ENCODE measurements at places on chromosomes 13 and 19.

DNA sequence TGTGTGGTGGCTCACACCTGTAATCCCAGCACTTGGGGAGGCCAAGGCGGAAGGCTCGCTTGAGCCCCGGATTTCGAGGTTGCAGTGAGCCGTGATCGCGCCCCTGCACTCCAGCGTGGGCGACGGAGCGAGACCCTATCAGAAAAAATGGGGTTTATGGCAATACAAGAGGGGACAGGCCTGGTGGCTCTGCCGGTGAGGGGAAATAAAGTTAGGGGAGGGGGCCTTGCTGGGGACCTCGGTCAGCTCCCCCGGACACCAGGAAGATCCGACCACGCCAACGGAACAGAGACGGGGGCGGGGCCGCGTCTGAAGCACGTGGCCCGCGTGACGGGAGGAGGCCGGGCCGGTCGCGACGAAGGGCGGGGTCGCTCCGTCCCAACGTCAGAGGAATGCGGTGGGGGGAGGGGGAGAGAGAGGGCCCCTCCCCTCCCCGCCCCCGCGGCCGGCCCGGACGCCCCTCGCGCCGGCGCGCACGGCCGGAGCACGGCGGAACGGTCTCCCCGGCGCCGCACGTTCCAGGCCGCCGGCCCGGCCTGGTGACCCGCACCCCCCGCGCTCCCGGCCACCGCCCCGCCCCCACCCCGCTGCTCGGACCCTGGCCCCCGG lies 1.9 kb upstream of the HNRNPL start:
- DNase-seq, result peak; percentile 94

GRCh38 chr13:33577007-33577406 lies 240.9 kb upstream of the RFC3 start:
- no peak for DNase-seq

GRCh38 chr13:110319774-110320509 lies 12.9 kb downstream of the COL4A2 start:
- DNase-seq, result no peak

- DNase-seq, result no peak
Observed at GRCh38 chr19:45812297-45812696, 2.8 kb downstream of the RSPH6A start.

DNA sequence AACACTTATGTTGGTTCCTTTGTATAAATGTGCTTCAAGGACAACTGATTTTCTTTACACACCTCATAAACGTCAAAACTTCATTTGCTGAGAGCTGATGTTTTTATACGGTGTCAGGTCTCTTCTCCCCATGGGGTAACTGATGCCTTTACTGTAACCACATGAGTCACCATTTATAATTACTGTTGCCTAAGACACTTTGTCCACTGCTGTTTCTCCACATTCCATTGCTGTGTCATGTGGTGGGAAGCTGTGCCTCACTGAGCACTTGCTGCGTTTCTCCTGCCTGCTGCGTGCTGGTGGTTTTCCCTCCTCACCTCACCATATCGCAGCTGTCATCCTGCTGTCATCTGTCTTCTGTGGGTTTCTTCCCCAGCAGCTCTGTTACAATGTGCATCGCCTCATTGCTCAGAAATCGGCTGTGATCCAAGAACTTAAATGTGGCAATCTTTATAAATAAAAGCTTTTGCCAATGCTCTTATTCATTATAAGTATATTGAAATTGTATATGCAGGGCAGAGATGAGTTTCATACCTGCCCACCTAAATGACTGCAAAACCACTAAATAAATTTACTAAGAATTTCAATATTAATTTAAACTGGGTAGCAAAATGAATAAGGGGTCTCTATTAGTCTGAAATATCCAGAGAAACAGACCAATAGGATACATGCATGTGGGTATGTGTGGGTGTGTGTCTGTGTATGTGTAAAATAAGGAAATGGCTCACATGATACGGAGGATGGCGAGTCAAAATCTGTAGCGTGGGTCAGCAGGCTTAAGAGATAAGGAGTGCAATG lies 547.0 kb upstream of the SLITRK5 start:
- peak; percentile 22 for DNase-seq

DNA sequence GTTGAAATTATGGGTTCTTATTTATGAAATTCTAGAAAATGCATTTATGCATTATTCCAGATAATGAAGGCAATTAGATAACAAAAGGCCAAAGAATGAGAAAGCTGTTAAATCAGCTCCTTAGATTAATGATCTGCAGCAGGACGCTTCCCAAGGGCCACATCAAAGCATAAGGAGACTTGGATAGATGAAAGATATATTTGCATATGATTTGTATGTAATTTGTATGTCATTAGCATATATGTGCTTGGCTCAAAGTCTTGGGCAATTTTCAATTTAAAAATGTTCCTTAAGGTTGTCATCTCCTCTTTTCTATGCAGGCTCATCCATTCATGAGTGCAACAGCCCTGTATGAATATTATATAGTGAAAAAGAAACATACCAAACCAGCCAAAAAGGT lies 126.8 kb upstream of the IRS2 start:
- DNase-seq, result no peak

DNA sequence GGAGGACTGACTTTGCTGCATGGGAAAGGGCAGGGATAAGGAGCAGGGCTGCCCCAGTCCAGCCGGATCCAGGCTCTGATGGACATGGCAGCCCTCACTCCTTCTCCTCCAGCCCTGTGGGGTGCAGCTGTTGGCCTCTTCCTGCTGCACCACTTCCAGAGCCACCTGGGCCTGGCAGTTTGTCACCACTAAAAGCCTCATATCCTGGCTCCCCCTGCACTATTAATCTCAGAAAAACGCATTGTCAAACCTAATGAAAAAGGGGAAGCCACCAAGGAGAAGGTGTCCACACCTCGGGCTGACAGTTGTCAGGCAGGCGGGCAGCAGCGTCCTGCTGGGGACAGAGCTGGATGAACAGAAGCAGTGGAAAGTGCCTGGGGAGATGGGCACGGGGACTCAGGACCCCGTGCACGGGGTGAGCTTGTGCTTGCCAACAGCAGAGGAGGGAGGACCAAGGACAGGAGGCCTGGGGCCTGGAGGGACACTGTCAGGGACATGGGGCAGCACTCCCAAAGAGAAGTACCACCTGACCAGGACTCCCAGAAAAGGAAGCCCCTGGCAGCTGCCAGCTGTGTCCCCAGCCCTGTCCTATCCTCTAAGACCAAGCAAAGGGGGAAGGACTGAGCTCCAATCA lies 151.1 kb upstream of the TSHZ3 start:
- DNase-seq, result no peak

GRCh38 chr13:112791663-112792440 lies 102.0 kb downstream of the ATP11A start:
- DNase-seq, result no peak

DNA sequence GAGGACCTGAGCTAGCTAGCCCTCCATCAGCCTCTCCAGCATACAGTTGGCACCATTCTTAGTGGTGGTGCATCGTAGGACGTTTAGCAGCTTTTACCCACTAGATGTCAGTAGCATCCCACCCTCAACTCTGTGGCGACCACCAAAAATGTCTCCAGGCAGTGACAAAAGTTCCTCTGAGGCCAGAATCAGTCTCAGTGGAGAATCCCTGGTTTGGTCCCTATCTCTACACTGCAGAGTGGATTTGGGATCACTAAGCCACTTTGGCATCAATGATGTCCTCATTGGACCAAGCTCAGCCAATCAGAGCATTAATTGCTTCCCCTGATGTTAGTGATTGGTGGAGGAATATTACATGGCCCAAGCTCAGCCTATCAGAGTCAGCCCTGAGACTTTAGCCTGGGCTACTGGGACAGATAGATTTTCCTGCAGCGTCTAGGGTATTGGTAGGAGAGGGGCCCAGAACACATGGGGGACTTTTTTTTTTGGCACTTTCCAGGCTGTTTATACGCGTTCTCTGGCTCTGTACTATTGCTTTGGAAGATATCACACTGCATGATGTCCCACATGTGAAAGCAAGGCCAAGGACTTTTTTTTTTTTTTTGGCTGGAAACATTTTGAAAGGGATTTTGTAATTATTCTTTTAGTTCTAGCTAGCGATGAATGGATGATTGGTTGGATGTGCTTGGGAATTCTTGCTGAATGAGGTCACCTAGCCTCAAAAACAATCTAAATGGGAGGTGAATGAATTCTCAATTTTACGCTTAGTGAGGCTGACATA lies 7.0 kb downstream of the TMEM221 start:
- peak; percentile 51 for DNase-seq

DNA sequence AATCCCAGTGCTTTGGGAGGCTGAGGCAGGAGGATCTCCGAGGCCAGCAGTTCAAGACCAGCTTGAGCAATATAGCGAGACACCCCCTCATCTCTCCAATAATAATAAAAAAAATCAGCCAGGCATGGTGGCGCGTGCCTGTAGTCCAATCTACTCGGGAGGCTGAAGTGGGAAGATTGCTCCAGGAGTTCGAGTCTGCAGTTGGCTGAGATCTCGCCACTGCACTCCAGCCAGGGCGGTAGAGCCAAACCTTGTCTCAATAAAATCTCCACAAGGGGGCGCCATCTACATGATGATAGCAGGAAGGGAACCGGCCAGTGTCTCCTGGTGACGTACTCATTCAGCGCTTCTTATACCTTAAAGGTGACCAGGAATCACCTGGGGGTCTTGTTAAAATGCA lies 13.6 kb upstream of the C5AR1 start:
- DNase-seq, result peak; percentile 92

DNA sequence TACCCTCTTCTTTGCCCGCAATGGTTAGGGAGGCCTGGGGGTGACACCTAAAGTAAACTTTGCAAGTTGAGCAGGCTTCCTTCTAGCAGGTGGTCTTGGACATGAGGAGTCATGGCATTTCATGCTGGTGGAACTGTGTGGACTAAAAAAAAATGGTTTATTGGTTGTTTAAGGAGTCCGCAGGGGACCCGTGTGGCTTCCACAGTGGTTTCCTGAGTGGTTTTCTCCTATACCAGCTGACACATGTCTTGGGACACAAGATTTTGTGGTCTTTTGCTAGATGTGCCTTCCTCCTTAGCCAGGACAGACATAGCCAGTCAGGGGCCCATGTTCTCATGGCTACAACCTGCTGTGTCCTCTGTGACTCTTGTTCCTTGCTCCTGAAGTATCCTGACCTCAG lies 1.5 kb downstream of the ZNF543 start:
- no peak for DNase-seq

DNA sequence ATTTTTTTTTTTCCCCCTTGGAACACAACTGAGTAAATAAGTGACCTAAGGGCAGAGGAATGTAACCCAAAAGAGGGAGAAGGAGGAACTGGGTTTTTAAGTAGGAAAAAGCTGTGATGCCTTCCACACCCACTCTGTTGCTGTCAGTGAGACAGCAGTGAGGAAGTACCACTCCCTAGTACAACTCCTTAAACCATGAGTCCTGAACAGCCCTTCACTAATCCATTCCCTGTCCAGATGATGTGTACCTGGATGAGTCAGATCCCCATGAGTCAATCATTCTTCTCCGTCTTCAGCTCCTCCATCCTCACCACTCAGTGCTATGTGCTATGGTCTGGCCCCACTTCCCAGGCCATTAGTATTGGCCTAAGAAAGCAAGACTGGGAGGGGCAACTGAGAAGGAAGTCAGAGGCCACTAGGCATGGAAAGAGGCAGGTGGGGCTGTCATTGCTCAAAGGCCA lies 12.9 kb upstream of the CXCL17 start:
- no peak for DNase-seq

GRCh38 chr13:45861322-45861721 lies 9.8 kb upstream of the SIAH3 start:
- no peak for DNase-seq

DNA sequence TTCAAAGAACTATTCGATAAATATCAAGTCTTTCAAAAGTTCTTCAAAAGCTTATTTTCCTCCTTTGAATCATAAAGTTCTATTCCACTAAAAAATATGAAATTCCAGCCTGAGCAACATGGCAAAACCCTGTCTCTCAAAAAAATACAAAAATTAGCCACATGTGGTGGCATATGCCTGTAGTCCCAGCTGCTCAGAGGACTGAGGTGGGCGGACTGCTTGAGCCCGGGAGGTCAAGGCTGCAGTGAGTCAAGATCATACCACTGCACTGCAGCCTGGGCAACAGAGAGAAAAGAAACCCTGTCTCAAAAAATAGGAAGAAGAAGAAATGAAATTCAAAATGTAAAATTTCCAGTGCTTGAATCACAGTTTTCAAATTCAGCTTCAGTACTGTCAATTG lies 24.6 kb downstream of the CAB39L start:
- no peak for DNase-seq

- DNase-seq, result peak; percentile 20
Observed at GRCh38 chr19:35975608-35976214, 19.3 kb upstream of the SDHAF1 start.

DNA sequence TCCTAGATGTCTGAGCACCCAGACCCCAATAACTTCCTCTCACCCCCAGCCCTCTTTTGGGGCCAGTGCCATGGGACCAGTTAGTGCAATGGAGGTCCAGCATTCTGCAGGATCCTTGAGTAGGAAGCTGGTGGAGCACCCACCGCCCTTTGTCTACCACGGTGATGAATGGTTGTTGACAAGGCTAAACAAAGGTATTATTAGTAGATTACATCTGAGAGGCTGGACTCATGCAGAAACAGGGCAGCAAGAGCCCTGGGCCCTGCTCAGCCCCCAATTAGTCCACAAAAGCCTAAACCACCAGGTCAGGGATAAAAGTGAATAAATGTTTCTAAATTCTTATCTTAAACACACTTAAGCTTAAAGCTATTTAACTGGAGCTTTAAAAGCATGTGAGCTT lies 196.5 kb upstream of the TSHZ3 start:
- DNase-seq, result no peak

DNA sequence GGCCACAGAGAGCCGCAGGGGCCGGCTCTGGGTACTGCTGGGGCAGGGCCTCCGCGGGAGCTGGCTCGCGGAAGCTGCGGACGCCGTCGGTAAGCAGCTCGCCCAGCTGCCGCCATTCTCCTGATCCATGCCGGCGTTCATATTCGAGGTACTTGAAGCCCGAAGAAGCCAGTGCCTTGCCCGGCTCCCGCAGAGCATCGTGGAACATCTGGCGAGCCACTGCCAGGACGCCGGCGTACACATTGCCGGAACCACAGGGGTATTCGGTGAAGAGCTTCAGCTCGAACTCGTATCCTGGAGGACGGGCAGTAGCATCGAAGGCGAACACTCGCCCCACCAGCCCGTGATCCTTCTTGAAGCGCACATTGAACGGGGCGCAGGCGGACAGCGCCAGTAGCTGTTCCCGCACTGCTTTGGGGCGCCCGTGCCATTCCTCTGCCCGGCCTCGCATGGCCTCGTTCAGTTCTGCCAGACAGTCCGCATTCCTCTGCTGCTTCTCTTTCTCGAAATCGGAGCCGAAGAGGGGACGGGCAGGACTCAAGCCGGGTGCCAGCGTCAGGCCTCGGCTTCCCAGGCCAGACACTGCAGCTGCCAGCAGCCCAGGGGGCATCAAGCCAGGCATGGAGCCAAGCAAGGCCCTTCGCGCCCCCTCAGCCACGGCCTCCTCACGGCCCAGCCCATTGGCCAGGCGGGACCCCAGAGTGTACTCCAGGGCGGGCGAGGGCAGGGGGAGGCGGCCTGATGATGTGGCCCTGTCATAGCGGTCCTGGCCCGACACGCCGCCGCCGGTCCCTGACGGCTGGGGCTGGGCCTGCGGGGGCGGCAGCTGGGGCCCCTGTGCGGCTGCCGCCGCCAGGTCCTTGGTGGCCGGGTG lies 1.0 kb downstream of the IRF2BP1 start:
- peak; percentile 69 for DNase-seq

- DNase-seq, result no peak
Observed at GRCh38 chr13:20053016-20053415, 94.5 kb downstream of the ZMYM2 start.

- DNase-seq, result peak; percentile 70
Observed at GRCh38 chr19:34366738-34367623, 2.0 kb downstream of the GPI start.

GRCh38 chr13:26957182-26957581 lies 196.6 kb upstream of the GPR12 start:
- DNase-seq, result no peak
